ENCODE measurements at places on chromosomes 3 and 15.
A peak's percentile ranks its signal among the peaks of the same experiment; 100 is the strongest.

DNA sequence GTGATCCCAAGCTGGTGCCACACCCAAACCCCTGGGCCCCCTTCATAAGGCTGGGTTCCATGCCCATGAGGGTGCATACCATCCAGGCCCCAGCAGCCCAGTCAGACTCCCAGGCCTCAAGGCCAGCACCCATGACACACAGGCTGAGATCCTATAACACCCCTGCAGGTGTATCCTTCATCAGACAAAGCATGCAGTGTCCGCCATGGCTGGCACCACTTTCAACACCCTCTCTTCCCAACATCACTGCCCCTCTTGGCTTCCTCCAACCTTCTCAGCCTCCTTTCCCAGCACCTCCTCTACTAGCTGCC lies 3.5 kb downstream of the CCDC51 start:
- no peak for DNase-seq

- DNase-seq: no peak
Measured at GRCh38 chr3:188976407-188976806, 195.4 kb upstream of the TPRG1 start.

DNA sequence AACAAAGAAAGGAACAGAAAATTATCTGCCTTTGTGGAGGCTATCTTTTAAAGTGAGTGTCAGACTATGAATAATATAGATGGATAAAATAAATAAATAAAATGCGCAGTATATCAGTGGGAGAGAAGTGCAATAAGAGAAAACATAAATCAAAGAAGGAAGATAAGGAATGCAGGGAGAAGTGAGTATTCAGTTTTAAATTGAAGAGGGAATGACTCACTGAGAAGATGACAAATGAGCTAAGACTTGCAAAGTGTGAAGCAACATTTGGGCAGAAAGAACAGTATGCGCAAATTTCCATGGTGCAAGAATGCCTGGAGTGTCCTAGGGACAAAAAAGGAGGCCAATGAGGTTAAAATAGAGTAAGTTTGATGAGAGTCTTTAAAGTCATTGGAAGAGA lies 1300.1 kb upstream of the ALCAM start:
- DNase-seq: peak; percentile 87

GRCh38 chr3:59424268-59425010 lies 374.6 kb upstream of the CFAP20DC start:
- DNase-seq: peak; percentile 58

- DNase-seq: peak; percentile 76
Measured at GRCh38 chr3:188272481-188273372, 118.8 kb downstream of the LPP start.

GRCh38 chr3:101848326-101848725 lies 988 bp upstream of the NFKBIZ start:
- DNase-seq: no peak

GRCh38 chr15:80932513-80932815 lies 57.2 kb downstream of the MESD start:
- DNase-seq: no peak

- no peak for DNase-seq
Measured at GRCh38 chr3:22994781-22995180, 208.3 kb upstream of the UBE2E2 start.
